ENCODE measurements at places on chromosomes 4 and X.

GRCh38 chrX:19361701-19362100 lies 18.0 kb downstream of the PDHA1 start:
- DNase-seq = no peak

- DNase-seq = no peak
These were observed 154.4 kb downstream of the AMMECR1 start for GRCh38 chrX:110163488-110163887.

DNA sequence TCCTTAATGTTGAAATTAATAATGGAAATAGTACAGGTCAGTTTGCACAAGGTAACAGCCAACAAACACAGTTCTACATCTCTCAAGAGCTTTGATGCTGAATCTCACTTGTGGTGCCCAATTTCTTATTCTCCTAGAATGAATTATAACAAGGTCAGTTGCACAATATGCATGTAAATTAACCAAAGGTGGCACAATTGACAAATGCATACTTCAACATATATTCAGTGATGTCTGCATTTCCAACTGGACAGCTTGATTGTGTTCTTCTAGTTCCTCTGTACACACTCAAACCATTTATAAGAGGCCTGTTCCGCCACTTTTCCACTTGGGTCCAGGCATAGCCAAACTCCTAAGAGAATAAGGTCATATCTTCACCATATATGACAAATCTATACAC lies 210.3 kb upstream of the EPHA5 start:
- DNase-seq = no peak

DNA sequence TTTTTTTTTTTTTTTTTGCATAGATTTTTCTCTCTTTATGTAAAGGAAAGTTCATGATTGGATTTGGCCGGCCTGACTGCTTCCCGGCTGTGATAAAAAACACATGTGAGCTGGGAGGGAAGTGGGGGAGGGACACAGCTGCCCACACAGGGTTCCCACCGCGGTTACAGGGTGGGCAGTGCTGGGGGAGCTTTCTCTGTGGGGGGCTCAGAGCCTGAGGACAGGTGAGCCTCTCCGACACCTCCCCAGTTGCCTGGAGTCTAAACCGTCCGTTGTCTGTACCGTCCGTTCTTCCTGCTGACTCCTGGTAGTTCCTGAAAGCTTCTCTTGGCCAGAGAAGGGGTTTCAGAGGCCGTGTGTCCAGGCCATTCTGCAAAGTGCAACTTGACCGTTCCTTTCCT lies 21.8 kb downstream of the SHOX start:
- DNase-seq = no peak

DNA sequence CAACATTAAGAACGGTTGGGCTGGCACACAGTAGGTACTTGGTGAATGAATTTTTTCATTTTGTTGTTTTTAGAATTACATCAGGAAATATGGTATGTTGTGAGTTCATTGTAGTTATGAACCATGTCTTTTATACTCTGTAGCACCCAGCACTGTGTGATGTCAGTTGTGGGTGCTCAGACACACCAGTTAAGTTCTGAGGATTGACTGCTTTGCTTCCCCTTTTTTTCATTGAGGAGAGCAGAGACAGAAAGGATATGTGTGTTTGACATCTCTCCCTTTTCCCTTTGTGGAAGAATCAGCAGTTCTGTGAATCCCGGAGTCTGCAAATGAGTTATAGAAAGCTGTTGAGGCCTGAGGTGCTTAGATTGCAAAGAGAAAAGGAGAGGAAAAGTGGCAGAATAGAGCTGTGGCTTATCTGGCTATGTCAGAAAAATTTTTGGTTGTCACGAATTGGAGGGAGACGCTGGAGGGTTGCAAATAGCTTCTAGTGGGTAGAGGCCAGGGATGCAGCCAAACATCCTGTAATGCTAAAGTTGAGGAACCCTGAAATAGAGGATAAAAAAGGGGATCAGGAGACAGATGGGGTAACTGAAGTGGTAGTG lies 13.1 kb downstream of the SMAD1 start:
- DNase-seq = no peak

DNA sequence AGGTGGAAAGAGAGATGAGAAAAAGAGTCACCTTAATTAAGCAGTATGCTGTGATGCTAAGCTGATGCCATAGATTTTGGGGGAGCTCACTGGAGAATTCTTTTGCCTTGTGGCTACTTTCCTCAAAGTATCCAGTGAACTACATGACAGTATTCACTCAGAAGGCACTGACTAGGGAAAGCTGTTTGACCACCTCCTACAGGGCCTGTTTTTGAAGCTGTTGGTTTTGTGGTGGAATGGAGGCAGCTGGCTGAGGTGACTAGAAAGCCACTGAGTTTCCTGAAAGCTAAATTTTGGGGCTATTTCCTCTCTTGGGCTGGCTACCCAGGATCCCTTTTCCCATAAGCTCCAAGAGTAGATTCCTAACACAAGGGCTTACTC lies 124.8 kb upstream of the EOLA2 start:
- DNase-seq = no peak

DNA sequence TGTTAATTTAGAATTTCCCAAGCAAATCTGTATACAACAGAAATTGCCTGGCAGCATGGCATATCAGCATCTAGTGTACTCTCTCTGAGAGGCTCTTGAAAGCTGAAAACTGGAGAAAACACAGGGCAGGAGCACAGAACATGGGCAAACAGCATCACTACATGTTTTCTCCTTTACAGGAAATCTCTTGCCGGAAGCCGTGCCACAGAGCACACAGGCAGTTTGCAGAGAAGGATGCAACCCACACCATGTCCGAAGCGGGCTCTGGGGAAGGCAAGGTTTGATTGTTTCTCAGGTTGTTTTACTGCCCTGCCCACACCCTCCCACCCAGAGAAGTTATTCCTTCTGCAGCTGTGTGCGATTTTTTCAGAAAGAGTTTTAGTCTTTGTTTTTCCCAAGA lies 41.1 kb upstream of the FAM9C start:
- DNase-seq = no peak

DNA sequence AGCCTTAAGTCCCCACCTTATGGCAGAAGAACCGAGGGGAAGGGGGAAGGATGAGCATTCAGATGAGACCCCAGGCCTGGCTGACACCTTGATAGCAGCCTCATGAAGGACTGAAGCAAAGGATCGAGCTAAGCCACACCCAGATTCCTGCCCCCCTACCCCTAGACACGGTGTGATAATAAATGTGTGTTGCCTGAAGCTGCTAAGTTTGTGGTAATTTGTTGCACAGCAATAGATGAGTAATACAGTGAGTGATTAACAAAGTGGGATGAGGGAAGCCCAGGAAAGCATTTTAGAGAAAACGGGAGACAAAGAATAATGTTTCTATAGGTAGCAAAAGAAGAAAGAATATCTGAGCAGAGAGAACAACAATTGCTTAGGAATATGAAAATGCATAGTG lies 404.2 kb downstream of the MID1IP1 start:
- no peak for DNase-seq

- DNase-seq = no peak
These were observed 219.5 kb downstream of the HS6ST2 start for GRCh38 chrX:132738951-132739350.

Measured in NCI-H1930 (cell line).